SHP77 treated with DMSO at 0.1 percent for 48 hours (cell line): ENCODE measurements at places on chromosomes 4 and X.

- no peak for DNase-seq
Measured at GRCh38 chrX:63561425-63561824, 210.3 kb upstream of the SPIN4 start.

GRCh38 chr4:153541456-153542096, 75.4 kb downstream of the TMEM131L start:
- DNase-seq, result no peak

DNA sequence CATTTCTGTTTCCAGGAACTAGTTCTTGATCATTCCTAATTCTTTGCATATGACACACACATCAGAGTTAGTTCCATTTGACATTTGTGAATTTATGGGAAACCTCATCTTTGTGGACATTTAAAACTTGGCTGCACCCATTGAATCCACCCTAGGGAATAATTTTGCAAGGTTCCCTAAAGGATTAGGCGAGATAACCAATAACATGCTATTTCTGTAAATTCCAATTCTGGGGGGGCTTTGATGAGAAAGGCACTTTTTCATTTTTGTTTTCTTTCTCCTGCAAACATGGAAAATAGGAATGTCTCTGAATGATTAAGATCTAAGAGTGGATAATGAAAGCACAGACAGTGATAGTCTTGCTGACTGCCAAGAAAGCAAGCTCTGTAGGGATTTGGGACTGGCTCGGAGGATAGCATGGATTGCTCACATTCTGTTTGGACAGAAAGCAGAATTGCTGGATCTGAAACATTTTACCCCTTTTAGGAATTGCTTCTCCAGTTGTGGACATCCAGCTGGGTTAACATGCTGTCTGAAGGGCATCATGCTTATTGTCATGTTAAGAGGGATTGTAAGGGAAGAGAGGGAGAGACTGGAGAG, 145.1 kb downstream of the NHS start:
- DNase-seq, result no peak

- no peak for DNase-seq
Measured at GRCh38 chr4:150181536-150181935, 103.3 kb downstream of the DCLK2 start.

- DNase-seq, result no peak
Measured at GRCh38 chr4:119130365-119131065, 5.1 kb upstream of the MYOZ2 start.

DNA sequence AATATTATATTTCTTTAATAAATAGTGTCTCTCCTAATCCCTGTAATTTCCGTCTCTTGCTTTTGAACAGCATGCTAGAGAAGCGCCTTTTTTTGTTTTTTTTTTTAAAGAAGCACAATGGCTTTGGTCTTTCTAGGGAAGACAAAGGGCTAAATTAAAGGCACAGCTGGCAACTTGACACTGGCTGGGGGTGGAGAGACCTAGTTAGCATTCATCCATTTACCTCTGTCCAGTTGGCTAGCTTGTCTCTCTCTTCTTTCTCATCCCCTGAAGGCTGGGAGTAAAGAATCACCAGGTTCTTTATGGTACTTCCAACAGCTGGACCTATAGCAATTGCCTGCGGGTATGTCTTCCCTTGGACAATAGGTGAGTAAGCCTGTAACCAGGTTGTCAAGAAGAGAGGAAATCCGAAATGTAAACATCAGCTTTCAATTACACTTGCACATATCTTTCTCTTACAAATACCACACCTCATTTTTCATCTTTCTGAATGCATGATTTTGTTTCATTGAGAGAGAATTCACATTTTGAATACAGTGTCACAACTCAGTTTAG, 178.4 kb upstream of the GPR101 start:
- no peak for DNase-seq

DNA sequence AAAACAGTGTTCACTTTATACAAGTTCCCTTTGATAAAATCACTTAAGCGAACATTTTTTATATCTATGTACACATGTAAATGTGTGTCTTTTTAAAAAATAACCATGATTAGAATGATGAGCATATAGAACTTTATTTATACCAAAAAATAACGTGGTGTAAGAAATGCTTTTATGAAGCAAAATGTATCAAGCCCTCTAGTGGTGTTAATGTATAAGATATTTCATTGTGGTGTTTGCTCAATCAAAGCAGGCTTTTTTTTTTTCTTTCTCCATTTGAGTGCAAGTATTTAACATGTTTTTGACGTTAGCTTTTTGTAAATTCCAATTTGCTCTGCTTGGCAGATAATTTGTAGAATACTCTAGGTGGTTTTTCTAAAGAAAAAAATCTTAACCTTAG, 2092.4 kb upstream of the TENM3 start:
- no peak for DNase-seq

DNA sequence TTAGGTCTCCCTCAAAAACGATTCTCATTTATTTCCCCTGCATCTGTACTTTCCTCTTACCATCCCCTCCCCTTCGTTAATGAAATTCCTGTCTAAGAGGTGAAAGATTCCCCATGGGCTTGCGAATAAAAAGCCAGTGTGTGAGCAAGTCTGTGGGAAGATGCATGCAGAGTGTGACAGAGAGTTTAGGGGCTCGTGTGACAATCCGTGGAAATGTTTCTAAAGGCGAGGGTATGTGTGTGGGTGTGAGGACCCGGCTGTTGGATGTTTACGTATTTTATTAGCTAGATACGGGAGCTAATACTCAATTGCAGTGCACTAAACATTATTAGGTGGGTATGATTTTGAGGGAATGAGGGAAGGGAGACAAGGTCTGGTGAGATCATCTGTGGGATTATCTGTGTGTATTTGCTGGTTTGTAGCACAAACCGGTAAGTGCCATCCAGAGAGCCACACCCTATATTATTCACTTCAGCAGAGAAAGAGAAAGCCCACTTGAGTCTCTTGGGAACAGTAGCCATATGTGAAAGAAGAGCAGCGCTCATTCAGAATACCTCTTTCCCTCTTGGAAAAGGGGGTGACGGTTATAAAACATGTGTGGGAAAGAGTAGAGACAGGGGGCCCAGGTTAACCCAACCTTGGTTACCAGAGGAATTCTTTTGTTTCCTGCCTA, 893 bp upstream of the HOPX start:
- DNase-seq, result no peak

DNA sequence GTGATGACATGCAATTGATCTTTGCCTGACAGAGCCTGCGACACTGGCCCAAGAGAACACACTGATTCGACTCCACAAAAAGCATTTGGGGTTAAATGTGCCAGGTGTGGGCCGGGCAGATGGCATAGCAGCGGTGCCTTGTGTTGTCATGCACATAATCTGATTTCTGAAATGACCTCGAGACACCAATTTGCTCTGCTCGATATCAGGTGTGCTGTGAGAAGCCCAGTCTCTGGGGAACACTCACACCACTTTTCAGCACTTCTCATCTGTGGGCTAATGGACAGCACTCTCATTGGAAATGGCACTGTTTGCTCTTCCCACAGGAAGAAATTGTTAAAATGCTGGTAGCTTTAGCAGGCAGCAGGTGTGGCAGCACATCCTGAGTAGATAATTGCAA, 738.3 kb upstream of the TENM3 start:
- DNase-seq, result peak; percentile 44

GRCh38 chrX:18565727-18566126, 106.2 kb downstream of the RS1 start:
- DNase-seq, result no peak

- no peak for DNase-seq
Measured at GRCh38 chr4:46274717-46275116, 115.2 kb downstream of the GABRA2 start.

DNA sequence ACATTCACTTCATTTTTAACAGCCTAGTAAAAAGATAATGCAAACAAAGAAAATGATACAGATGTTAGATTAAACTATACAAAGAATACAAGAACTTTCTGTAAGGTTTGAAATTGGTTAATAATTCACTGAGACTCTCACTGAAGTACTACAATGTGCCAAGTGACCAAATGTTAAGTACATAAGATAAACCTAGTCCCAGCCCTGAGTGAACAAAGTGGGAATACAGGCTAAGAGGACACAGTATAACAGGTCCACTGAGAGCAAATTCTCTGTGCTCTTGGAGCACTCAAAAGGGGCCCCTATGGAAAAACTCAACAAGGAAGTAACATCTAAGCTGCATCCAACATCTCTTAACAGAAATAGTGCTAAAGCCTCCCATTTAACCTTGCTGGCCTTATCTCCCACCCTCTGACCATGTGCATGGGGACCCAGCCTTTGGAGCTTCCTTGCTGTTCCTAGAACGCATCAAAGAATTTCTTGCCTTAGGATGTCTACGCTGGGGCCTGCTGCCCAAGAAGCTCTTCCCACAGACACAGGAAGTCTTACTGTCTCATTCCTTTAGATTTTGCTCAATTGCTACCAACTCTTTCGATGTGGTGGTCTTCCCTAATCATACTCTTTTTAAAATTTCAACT, 113.4 kb downstream of the ZAR1 start:
- no peak for DNase-seq

GRCh38 chr4:90540536-90540935, 413.3 kb downstream of the CCSER1 start:
- DNase-seq, result no peak

DNA sequence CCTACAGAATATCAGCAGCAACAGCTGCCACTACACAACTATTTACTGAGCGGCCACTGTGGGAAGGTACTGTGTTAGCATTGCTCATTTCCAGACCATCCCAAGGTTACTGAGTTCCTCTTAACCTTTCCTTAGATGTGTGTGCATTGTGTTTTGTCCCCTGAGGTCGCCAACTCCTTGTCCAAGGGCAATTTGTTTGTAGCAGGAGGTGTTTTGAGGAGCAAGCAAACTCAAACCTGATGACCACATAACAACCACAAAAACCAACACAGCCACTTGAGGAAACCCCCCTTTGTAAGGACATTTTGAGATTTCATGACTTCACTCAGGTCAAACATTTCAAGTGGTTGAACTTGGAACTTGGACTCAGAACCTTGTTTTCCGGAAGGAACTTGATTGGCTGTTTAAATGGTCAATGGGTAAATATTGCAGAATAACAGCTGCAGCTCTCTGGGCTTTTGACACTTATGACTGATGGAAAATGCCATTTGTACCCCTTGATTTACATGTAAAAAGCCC, 122.3 kb downstream of the MID1IP1 start:
- DNase-seq, result no peak

DNA sequence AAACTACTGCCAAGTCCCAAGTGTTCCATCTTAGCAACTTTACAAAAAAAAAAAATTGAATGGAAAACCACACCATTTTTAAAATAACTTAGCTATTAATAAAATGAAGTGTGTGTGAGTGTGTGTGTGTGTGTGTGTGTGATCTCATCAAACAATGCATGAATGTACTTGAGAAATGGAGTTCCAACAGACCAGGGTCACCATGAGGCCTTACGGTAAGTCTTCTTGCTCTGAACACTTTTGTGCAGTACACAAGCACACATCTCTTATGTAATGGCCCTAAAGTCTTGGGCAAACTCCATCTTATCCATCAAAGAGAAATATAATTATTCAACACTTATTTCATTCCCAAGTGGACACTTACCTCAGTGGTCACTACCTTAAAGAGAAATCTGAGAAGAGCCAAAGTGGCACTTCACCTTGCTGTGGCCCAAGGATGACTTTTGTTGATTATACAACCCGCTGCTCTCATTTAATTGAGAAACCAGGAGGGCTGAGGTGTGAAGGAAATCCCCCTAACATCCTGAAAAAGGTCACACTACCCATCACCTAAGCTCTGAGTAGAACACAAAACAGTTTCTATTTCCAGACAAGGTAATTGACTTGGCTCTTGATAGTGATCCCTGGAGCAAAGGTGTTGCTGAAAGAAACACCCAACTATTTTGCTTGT, 96.5 kb upstream of the PRDX4 start:
- DNase-seq, result no peak

GRCh38 chrX:298993-299392, 17.8 kb downstream of the PLCXD1 start:
- no peak for DNase-seq

- no peak for DNase-seq
Measured at GRCh38 chr4:10061650-10062415, 40.5 kb upstream of the SLC2A9 start.

DNA sequence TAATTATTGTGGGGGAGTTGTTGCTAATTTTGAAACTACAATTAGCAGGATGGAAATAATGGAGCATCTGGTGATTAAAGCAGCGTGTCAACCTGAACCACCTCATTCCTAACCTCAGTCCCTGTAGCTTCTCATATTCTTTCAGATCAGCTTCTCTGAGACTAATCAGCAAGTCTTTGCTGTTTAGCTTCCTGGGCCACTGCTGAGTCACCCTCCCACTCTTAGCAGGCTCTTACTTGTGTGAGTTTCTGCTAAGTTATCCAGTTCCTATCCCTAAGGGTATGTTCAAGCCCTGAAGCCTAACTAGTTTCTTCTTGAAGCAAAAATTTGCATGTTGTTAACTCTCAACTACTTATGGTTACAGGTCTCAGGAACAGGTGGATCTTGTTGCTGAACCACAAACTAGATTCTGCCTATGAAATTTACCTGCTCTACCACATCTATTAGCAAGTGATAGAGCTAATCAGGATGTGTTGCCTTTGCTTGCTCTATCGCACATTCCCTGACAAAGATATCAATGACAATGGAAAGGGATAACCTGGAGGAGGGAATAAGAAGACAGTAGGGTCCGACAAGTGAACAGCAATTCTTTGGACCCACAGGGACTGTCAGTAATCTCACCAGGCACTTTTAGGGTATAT, 134.2 kb downstream of the EIF4E start:
- no peak for DNase-seq

DNA sequence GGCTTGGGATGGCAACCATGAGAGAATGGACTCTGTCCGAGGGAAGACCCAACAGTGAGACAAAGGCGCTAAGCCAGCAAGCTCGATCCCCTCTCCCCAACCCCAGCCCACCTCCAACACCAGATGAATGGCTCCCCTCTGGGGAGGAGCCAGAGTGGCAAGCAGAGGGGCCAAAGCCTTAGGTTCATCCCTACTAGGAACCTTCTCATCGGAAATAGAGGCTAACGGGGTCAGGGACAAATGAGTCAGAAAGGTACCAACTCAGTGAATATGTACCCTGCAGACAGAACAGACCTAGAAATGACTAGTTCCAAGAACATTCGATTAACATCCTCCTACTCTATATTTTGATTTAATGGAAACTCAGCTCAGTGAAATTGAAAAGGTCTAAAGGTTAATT, 73.9 kb downstream of the NSG1 start:
- no peak for DNase-seq

DNA sequence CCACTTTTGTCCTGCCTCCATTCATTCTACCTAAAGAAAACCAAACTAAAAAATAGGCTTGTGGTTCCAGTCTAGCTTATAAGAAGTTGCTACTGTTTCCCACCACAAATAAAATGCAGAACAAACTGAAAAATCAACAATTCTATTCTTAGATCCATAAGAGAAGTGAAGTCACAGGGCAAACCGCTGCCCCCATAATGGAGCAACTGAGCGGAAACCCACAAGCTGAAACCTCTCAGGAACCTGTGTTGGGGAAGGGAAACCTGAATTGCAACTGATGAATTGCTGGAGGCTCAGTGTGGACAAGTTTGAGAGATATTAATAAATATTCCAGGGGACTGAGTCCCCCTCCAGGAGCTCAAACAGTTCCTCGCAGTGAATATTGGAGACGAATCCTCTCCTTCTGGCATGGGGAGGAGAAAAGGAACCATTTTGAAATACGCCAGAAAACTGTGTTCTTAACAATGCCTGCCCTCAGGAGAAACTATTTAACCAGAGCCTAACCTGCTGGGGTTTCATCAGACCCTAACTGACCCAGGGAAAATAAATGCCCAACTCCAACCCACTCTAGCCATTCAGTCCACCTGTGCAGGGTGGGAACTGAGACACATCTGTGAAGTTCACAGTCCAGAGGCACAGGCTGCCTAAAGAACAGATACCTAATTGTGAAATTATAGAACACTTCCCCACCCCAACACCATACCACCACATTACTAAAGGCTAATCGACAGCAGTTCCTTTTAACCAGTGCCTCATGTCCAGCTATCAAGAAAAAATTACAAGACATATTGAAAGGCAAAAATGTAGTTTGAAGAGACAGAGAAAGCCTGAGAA, 22.8 kb upstream of the SH3RF1 start:
- no peak for DNase-seq
